ENCODE measurements at places on chromosomes 12 and 14.

DNA sequence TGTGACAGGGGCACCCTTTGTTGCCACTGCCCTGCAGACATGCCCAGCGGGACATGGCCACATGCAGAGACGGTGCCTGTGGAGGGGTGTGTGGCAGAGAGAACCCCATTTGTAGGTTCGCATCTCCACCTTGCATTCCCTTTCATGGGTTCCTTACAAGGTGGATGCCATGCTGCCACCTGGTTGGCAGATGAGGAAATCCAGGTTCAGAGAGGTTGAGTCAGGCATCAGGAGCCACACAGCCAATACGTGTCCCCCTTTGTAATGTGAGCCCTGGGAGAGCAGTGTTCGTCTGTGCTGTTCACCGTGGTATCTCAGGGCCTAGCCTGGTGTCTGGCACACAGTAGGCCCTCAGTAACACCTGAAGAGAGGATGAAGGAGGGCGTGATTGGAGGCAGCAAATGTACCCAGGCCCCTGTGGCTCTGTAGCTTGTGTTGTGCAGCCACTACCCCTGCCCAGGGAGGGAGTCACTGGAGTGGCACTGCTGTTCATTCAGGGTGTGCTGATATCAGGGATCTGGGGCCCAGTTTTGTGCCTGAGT, 9.1 kb downstream of the SH2B3 start:
- no peak overlapping the region for H3K4me3 ChIP-seq
- no peak overlapping the region for H3K27ac ChIP-seq
- H3K27me3 ChIP-seq = no peaks in the 10 kb centered on the region
- DNase-seq = no peak
- peaks cover 44% of the 10 kb centered on the region for H3K36me3 ChIP-seq
- H3K4me1 ChIP-seq = peaks cover 34% of the 10 kb centered on the region

GRCh38 chr14:83714151-83714550, 1815.8 kb upstream of the FLRT2 start:
- H3K4me3 ChIP-seq = no peak overlapping the region
- H3K27me3 ChIP-seq = no peaks in the 10 kb centered on the region
- DNase-seq = no peak
- H3K27ac ChIP-seq = no peak overlapping the region
- no peaks in the 10 kb centered on the region for H3K36me3 ChIP-seq
- no peaks in the 10 kb centered on the region for H3K4me1 ChIP-seq

- no peak overlapping the region for H3K27ac ChIP-seq
- H3K36me3 ChIP-seq = peaks cover 3% of the 10 kb centered on the region
- H3K4me3 ChIP-seq = no peak overlapping the region
- no peaks in the 10 kb centered on the region for H3K4me1 ChIP-seq
These were observed 168.0 kb downstream of the SLC16A7 start for GRCh38 chr12:59763835-59764234.

GRCh38 chr12:622416-622815, 40.8 kb downstream of the NINJ2 start:
- H3K27me3 ChIP-seq = no peaks in the 10 kb centered on the region
- peak overlapping the region; percentile 55 for H3K4me3 ChIP-seq
- no peaks in the 10 kb centered on the region for H3K36me3 ChIP-seq

DNA sequence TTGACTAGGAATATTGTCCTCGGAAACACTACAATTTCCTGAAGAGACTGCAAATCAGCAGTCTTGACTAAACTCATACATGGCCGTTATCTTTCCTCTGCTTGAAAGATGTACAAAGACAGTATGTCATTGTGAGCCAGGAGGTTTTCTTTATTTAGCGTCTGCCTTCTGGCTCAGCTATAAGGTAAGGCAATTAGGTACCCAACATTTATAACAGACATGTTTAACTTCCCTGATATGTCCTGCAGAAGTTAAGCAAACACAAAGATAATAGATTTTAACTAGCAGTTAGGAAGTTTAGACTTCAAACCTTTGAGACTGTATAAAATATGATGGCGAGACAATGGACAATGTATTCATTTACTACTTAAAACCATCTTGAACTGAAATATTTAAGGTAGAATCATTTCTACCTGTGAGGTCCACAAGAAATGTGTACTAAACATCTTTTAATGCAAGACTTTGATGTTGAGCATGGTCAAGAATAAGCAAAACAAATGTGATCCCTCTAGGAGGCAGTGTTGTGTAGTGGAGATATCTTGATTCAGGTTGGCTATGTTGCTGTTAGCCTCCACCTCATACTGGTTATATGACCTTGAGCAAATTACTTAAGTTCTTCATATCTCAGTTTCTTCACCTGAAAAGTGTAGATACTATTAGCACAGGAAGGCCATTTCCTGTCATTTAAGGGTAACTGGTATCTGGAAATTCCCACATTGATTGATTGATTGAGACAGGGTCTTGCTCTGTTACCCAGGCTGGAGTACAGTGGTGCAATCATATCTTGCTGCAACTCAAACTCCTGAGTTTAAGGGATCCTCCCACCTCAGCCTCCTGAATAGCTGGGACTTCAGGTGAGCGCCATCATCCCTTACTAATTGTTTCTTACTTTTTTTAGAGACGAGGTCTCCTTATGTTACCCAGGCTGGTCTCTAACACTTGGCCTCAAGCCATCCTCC, 96.3 kb upstream of the EEA1 start:
- H3K36me3 ChIP-seq = no peaks in the 10 kb centered on the region
- H3K4me1 ChIP-seq = peaks cover 2% of the 10 kb centered on the region
- no peak overlapping the region for H3K27ac ChIP-seq
- no peaks in the 10 kb centered on the region for H3K27me3 ChIP-seq
- no peak overlapping the region for H3K4me3 ChIP-seq
- no peak for DNase-seq

- H3K27ac ChIP-seq = no peak overlapping the region
- H3K4me3 ChIP-seq = no peak overlapping the region
- peaks cover 3% of the 10 kb centered on the region for H3K4me1 ChIP-seq
- no peak for DNase-seq
These were observed 26.6 kb downstream of the ZNF410 start for GRCh38 chr14:73913256-73913655.

GRCh38 chr14:71725922-71726579, 206.2 kb upstream of the RGS6 start:
- H3K36me3 ChIP-seq = peaks cover 71% of the 10 kb centered on the region
- H3K27me3 ChIP-seq = no peaks in the 10 kb centered on the region
- DNase-seq = no peak
- peaks cover 15% of the 10 kb centered on the region for H3K4me1 ChIP-seq
- H3K27ac ChIP-seq = no peak overlapping the region

GRCh38 chr12:98228683-98229539, 286.5 kb upstream of the TMPO start:
- H3K4me3 ChIP-seq = no peak overlapping the region
- no peaks in the 10 kb centered on the region for H3K4me1 ChIP-seq
- H3K36me3 ChIP-seq = no peaks in the 10 kb centered on the region
- peaks cover 4% of the 10 kb centered on the region for H3K27me3 ChIP-seq

DNA sequence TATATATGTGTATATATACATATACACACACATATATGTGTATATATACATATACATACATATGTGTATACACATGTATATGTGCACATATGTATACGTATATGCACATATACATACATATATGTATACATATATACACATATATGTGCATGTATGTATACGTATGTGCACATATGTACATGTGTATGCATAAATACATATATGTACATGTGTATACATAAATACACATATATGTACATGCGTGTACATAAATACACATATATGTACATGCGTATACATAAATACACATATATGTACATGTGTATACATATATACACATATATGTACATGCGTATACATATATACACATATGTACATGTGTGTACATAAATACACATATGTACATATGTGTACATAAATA, 33.3 kb upstream of the ZNF740 start:
- no peak overlapping the region for H3K27ac ChIP-seq
- no peaks in the 10 kb centered on the region for H3K4me1 ChIP-seq
- DNase-seq = no peak
- no peak overlapping the region for H3K4me3 ChIP-seq

DNA sequence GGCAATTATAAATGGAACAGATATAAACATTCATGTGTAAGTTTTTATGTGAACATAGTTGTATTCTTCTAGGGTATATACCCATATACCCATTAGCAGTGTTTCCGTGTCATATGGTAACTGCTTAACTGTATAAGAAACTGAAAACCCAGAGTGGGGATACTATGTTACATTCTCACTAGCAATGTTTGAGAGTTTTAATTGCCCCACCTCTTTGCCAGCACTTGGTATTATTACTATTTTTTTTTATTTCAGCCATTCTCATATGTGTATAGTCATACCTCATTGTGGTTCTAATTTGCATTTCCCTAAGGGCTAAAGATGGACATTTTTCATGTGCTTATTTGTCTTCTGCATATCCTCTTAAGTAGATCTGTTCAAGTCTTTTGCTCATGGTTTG, 28.7 kb upstream of the ITPR2 start:
- H3K27me3 ChIP-seq = peaks cover 12% of the 10 kb centered on the region
- no peak for DNase-seq
- no peak overlapping the region for H3K27ac ChIP-seq
- peaks cover 10% of the 10 kb centered on the region for H3K4me1 ChIP-seq

- peaks cover 19% of the 10 kb centered on the region for H3K4me1 ChIP-seq
- H3K4me3 ChIP-seq = no peak overlapping the region
- peaks cover 8% of the 10 kb centered on the region for H3K27me3 ChIP-seq
- H3K27ac ChIP-seq = no peak overlapping the region
- DNase-seq = no peak
- H3K36me3 ChIP-seq = no peaks in the 10 kb centered on the region
These were observed 76.8 kb downstream of the HSD17B6 start for GRCh38 chr12:56839915-56840325.

GRCh38 chr12:115132145-115132544, 448.2 kb upstream of the TBX3 start:
- H3K4me1 ChIP-seq = no peaks in the 10 kb centered on the region
- no peak for DNase-seq
- no peak overlapping the region for H3K4me3 ChIP-seq
- no peak overlapping the region for H3K27ac ChIP-seq

DNA sequence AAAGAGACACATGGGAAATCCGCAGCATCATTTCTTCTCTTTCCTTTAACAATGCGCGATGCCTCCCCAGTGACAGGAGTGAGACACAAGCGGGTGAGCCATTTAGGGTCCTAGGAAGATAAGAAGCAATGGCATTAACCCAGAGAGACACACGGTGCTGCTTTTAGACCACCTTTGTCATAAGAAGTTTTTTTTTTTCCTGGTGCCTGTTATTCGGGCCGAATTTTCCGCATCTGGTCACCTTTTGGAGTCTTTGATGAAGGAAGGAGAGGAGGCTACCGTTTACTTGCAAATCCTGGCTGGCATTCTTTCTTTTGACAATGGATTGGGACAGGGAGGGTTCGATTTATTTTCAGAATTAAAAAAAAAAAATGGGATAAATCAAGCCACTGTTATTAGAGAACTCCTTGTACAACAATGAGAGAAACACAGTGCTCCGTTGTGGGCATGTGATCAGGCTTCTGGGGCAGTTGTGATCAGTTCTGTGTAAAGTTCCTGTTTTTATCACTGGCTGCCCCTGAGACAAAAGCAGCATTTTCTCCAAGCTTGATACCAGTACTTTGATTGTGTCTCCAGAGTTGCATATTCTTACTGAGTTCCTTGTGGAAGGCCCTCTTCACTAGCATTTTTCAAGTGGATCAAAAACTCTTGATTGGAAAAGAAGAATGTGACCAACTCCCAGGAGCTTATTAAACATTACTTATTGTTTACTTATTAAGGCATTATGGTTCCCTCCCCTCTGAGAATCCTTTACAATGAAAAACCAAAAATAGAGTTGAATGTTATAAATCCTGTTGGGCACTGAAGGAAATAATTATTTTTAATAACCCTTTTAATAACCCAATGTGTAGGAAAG, 1.1 kb downstream of the DIP2B start:
- peak overlapping the region; percentile 93 for H3K27ac ChIP-seq
- peak overlapping the region; percentile 96 for H3K4me3 ChIP-seq
- no peak for DNase-seq

GRCh38 chr12:113103756-113104450, 31.7 kb downstream of the RASAL1 start:
- H3K4me1 ChIP-seq = no peaks in the 10 kb centered on the region
- no peaks in the 10 kb centered on the region for H3K27me3 ChIP-seq
- no peaks in the 10 kb centered on the region for H3K36me3 ChIP-seq
- peak; percentile 36 for DNase-seq
- H3K4me3 ChIP-seq = peak overlapping the region; percentile 57
- no peak overlapping the region for H3K27ac ChIP-seq

DNA sequence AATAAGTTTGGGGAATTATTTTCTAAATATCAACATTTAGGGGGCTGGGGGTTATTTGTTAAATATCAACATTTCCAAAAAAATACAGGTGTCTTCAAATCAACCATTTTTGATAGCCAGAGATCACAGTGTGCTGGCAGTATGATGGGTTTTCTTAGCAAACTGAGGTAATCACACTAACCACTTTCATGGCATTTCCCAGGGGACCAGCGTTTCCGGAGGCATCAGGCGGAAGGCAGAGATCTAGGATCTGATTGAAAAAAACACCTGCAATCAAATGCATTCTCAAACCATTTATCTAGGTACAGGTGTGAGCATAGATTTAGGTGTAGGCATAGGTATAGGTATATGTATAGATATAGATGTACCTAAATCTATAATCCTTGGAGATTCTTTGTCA, 34.6 kb downstream of the GLRX5 start:
- no peak overlapping the region for H3K27ac ChIP-seq
- peaks cover 10% of the 10 kb centered on the region for H3K27me3 ChIP-seq
- no peak overlapping the region for H3K4me3 ChIP-seq
- DNase-seq = no peak

GRCh38 chr14:71985538-71986189, 53.4 kb downstream of the RGS6 start:
- H3K4me3 ChIP-seq = no peak overlapping the region
- H3K4me1 ChIP-seq = no peaks in the 10 kb centered on the region
- no peaks in the 10 kb centered on the region for H3K36me3 ChIP-seq
- peaks cover 13% of the 10 kb centered on the region for H3K27me3 ChIP-seq

GRCh38 chr12:68178774-68179439, 19.4 kb upstream of the IFNG start:
- H3K4me1 ChIP-seq = peaks cover 50% of the 10 kb centered on the region
- H3K36me3 ChIP-seq = no peaks in the 10 kb centered on the region
- peaks cover 11% of the 10 kb centered on the region for H3K27me3 ChIP-seq
- H3K4me3 ChIP-seq = no peak overlapping the region
- DNase-seq = no peak

DNA sequence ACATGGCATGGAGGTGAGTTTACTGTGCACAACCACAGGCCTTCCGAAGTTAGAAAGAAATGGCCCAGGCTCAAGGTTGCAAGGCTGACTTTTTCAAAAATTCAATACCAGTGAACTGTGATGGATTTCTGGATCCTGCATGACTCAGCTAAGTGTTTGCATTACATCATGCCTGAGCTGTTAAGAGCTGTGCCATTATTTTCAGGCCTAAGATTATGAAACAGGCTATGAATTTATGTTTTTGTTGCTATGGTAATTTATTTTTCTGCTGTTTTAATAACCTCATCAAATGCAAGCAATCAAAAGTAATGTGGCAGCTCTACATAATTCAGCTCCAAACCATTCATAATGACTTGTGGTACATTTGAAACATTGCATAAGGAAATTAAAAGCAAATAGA, 457.7 kb upstream of the TMEM132C start:
- no peaks in the 10 kb centered on the region for H3K27me3 ChIP-seq
- no peak for DNase-seq
- H3K4me1 ChIP-seq = no peaks in the 10 kb centered on the region
- H3K36me3 ChIP-seq = no peaks in the 10 kb centered on the region
- H3K27ac ChIP-seq = no peak overlapping the region

GRCh38 chr12:113613414-113613813, 141.7 kb upstream of the LHX5 start:
- no peaks in the 10 kb centered on the region for H3K4me1 ChIP-seq
- no peak overlapping the region for H3K27ac ChIP-seq
- DNase-seq = no peak
- no peak overlapping the region for H3K4me3 ChIP-seq
- peaks cover 35% of the 10 kb centered on the region for H3K27me3 ChIP-seq
- H3K36me3 ChIP-seq = no peaks in the 10 kb centered on the region

Measured in activated T-helper 2 cell treated with anti-CD3 and anti-CD28 coated beads, Interferon-gamma antibody, Interleukin-2, Interleukin-4, amounts not matched to agents 10 μg/mL and 5 μg/mL and 100 μg/mL, durations not matched to agents 14 hours and 24 hours and 36 hours (primary cell).